D721Med (cell line): ENCODE measurements at places on chromosomes 7 and 10.

DNA sequence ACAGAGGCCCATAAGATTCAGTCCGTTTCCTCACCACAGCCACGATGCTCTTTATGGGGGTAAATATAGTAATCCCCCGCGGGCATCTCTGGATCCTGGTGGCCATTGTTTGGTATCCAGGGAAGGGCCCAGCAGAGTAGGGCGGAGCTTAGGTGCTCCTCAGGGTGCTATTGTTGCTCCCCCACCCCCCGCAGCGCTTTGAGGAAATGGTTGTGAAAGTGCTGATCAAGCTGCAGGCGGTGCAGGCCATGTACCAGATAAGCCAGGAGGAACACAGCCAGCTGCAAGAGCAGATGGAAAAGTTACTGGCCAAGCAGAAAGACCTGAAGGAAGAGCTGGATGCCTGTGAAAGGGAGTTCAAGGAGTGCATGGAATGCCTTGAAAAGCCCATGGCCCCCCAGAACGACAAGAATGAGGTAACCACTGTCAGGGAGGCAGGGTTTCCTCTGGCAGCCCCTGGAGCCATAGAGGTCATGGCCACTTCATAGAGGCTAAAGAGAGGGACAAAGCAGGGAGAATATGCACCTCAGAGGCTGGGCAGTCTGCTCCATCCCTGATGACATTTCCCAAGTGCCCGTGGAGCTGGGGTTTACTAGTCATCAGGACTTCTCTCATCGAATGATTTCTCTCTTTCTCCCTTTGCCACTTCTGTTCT, 17.6 kb upstream of the FLNC start:
- DNase-seq: no peak

GRCh38 chr7:140902303-140902953, 22.3 kb downstream of the BRAF start:
- no peak for DNase-seq

DNA sequence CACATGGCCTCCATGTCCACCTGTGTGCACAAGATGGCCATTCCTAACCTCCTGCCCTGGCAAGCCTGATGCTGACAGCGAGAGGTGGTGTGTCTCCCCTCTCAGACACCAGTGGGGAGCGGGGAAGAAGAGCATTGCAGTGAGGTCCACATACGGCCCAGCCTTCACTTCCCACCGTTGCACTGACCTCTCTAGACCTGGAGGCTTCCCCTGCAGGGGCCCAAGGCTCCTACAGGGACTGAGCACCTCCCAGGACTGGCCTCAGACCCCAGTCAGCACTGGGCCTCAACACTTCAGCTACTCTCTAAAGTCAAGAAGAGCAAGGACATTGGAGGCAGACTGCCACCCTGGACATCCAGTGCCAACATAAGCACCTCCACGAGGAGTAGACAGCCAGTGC, 15.9 kb downstream of the STK32C start:
- DNase-seq: no peak

GRCh38 chr7:148630078-148630477, 39.5 kb downstream of the C7orf33 start:
- DNase-seq: no peak

- DNase-seq: no peak
Measured at GRCh38 chr10:74039561-74040145, 41.7 kb downstream of the VCL start.

- DNase-seq: no peak
Measured at GRCh38 chr10:61153771-61154170, 209.8 kb upstream of the RHOBTB1 start.

GRCh38 chr7:71682841-71683781, 551.2 kb downstream of the GALNT17 start:
- no peak for DNase-seq

DNA sequence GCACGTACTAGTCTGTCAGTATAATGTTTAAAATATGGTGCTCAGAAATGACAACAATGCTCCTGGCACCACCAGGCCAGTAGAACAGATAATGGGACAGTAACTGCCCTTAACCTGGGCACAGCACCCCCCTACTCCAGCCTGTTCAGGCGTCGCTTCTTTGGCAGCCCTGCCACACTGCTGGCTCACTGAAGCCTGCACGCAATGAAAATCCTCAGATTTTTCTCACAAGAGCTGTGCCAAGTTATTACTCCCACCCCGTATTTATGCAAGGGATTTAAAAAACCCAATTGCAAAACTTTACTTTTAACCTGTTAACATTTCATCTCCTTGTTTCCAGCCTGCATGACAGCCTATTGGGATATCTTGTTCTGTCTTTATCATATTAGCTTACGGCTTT, 56.6 kb upstream of the LAMB1 start:
- DNase-seq: no peak

DNA sequence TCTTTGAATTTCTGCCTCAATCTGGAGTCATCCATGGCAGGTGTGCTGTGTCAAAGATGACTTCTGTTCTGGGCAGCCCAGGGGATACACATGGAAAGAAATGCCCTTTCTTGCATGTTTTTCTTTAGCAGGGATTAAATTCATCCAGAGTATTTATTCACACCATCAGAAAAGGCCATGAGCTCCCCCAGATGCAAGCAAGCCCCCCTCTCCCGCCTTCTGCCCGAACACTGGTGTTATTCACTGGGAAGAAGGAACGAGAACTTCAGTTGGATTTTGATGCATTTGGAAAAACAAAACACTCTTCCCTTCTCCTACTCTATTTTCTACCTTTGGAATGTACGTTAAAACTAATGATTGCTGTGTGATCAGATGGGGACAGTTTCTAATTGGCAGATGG, 1.4 kb downstream of the PLPP4 start:
- DNase-seq: no peak

- DNase-seq: no peak
Measured at GRCh38 chr10:28291881-28292297, 11.0 kb downstream of the MPP7 start.

DNA sequence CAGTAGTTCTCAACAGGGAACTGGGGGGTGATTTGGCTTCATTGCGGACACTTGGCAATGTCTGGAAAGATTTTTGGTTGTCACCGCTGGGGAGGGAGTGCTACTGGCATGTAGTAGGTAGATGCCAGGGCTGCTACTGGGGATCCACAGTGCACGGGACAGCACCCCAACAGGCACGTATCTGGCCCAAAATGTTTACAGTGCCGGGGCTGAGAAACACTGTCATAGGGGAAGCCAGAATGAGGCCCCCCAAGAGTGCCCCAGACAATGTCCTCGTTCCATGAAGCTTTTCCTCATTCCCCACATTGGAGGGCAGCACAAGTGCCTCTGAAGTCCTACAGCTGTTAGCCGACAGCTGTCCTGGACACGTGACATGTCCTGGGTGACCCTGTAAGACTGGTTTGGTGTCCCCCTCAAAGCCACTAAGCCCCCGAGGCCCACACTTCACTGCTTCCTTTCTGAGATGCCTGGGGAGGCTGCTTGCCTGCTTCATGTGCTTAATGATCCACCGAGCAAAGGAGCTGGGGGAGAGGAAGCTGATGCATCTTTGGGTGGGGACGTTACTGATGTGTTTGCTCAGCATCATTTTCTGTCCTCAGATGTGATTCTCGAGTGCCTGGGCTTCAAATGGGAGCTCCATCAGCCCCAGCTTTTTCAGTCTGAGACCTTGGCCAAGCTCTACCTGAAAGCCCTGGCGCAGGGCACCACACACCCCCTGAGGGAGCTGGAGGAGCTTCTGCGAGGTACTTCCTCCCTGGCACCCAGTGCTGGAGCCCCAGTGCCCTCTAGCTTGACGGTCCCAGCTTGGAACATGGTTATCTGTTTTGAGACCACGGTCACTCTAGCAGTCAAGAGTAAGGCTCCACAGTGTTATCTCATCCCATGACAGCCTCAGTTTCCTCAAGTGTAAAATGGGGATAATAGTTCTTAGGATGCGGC, 14.7 kb downstream of the BTBD16 start:
- no peak for DNase-seq

GRCh38 chr7:30612658-30613265, 18.1 kb downstream of the GARS1 start:
- no peak for DNase-seq

DNA sequence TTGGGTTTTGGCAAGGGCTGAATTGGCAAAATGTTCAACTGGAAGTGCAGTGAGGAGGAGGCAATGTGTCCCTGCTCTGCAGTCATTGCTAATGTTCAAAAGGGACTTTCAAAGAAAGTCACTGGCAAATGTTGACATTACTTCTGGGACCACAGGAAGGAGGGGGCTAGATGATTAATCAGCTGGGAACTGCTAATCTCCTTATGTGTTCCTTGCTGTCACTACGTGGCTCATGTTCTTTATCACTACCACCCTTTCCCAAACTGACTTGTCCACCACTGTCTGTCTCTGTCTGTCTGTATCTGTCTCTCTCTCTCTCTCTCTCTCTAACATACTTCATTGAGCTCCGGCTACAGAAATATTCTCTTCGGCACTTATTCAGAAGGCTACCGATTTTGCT, 86.9 kb upstream of the MTPN start:
- no peak for DNase-seq

- no peak for DNase-seq
Measured at GRCh38 chr7:11330717-11331116, 357.0 kb downstream of the PHF14 start.

GRCh38 chr7:112484671-112485167, 3.9 kb downstream of the LSMEM1 start:
- no peak for DNase-seq

DNA sequence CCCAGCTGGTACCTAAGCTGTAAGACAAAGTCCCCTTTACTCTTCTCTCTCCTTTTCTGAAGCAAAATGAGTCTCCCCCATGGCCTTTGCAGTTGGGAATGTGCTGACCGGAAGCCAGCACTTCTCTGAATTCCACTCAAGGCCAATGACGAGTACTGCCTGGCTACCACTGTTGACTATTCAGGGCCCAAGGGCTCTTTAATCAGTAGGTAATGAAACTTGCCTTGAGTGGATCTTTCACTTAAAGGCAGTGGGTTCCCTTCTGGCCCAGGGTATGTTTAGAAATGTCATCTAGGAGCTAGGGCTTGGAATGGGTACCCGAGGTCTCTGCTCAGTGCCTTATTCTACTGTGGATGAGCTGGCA, 197.1 kb downstream of the BBS9 start:
- no peak for DNase-seq

GRCh38 chr7:31899356-31899927, 170.8 kb downstream of the PDE1C start:
- DNase-seq: no peak

DNA sequence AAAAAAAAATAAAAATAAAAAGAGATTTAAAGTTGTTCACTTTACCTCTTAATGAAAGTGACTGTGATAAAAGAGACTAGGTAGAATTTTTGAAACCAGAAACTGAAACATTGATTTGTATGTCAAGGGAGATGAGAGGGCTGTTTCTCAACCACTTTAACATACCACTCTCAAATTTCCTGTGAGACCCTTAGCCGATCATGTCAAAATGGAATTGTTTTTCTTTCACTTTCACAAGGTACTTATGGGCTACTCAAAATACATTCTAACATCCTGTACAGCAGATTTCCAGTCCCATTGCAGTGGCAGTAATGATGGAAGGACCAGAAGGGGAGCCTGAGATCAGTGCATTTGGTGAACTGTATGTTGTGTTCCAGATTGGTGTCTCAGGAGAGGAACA, 261.2 kb downstream of the PPP1R3A start:
- DNase-seq: no peak

GRCh38 chr10:17847585-17848296, 38.6 kb downstream of the MRC1 start:
- DNase-seq: no peak

DNA sequence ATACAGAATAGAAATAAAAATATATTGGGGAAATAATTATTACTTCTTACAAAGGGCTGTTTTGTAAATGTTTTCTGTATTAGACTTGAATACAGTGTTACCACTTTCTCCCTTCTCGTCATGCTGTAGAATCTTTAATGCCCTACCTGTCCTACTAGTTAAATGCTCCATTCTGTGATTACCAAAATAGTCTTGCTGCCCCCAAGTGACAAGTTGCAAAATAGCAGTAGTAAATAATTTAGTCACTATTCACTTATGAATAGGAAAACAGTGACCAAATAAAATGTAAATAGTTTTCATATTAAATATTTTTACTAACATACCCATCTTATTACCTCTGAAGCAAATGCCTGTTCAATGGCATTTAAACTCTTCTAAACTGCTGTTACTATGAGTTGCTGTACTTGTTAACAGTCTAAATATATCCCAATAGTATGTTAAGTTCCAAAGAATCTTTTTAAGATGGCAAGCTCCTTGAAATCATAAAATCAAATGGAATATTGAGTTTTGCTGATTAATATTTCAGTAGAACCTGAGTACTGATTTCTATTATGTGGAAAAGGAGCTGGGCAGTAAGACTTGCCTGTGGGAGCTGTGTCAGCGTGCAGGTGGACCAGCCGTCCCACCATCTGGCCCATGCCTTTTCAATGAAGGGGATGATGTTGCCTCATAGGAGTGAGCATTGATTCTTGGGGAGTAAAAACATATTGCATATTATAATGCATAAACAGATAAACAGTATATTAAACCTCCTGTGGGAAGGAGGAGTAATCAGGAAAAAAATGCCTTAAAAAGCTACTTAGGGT, 18.1 kb upstream of the OIT3 start:
- DNase-seq: no peak

DNA sequence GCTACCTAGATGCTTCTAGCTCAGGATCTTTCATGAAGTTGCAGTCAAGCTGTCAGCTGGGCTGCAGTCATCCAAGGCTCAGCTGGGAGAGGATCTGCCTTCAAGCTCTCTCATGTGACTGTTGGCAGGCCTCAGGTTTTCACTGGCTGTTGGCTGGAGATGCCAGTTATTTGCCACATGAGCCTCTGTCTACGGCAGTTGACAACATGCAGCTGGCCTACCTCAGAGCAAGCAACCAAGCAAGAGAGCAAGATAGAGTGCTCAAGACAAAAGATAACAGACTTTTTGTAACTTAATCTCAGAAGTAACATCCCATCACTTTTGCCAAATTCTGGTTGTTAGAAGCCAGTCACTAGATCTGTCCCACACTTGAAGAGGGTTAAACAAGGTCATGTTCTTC, 125.8 kb downstream of the TPST1 start:
- no peak for DNase-seq

- no peak for DNase-seq
Measured at GRCh38 chr7:39700165-39700564, 76.8 kb downstream of the RALA start.
